ENCODE measurements at places on chromosomes 2 and 18.

DNA sequence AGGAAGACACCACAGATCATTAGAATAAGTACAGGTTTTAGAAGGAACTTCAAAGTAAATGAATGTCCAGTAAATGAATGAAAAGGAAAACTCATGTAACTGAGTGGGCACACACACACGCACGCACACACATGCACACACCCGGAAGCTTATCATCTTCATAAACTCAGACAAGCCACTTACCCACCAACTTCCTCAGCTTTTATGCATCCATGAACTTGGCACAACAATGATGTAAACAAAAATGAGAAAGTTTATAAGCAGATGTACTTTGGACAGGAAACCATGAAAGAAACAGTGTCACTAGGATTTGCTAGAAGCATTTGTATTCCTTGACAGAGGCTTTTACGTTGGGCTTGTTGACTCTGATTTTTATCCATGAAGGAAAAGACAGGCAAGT lies 23.2 kb downstream of the RNF152 start:
- no peak for DNase-seq

DNA sequence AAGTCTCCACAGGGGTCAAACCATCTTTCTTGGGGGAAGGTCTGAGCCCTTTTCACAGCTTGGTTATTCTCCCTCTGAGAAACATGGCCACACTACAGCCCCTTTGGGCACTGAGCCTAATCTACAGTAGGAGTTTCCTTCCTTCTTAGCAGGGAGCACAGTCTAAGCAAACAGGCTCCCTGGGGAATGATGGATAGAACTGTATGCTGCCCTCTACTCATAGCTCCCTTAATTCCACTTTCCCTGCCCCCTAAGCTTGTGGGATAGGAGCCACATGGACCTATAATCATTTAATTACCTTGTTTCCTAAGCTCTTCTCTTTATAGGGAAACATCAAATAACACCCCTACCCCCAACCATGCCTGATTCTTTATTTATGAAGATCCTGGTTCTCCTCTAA lies 442.1 kb upstream of the MEX3C start:
- no peak for DNase-seq

GRCh38 chr18:59881728-59882656 lies 17.8 kb upstream of the PMAIP1 start:
- DNase-seq: no peak

- no peak for DNase-seq
Observed at GRCh38 chr2:109712746-109713145, 81.4 kb upstream of the RGPD5 start.

All from retina (tissue), 1 donor.